Uterus (tissue), 4 donors: ENCODE measurements at places on chromosomes 2 and 18. TPM values are rescaled to one million over a fixed set of nuclear protein-coding genes. Genes with fewer than 3 reads are reported as not detected.

Gene FAM110C
- total RNA-seq, result 5.1 TPM

Gene DLX2
- not detected for total RNA-seq

Gene SERPINB11
- total RNA-seq, result not detected

Gene CXCR2
- 0.07 TPM for total RNA-seq

Gene CD8B2
- 0.07 TPM for total RNA-seq

Gene ACMSD
- not detected for total RNA-seq

Gene CIDEA
- not detected for total RNA-seq

Gene CCBE1
- 7.7 TPM for total RNA-seq

Gene DAW1
- total RNA-seq, result 0.29 TPM

Gene ARHGAP28
- 6.2 TPM for total RNA-seq

Gene ABCG5
- not detected for total RNA-seq
